ENCODE measurements at places on chromosomes 12 and 14.

GRCh38 chr14:89775151-89775550, 179.4 kb downstream of the EFCAB11 start:
- DNase-seq = no peak

DNA sequence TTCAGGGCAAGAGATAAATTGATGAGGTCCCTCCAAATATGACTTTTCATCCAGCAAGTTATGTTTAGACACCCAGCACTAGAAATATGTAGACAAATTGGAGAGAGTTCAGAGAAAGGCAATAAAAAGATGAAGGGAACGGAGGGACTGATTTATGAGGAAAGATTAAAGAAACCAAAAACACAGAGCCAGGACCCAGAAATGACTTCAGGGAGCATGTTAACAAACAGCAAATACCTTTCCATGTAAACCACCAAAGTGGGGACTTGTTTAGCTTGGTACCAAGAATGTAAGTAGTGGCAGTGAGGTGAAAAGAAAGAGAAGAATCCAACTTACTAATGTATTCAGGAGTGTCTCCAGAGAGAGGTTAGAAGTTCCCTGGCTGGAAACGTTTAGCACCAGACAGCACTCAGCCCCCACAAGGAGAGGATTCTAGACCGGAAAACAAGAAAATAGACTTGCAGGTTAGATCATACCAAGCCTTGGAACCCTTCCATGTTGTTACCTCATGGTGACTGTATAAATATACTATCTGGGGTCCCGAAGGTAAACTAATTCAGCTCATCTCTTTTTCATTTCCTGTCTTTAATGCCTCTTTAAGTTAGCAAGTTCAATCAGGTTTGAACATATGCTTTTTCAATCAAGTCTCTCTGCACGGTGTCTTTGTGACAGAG, 79.2 kb downstream of the TBC1D30 start:
- no peak for DNase-seq

DNA sequence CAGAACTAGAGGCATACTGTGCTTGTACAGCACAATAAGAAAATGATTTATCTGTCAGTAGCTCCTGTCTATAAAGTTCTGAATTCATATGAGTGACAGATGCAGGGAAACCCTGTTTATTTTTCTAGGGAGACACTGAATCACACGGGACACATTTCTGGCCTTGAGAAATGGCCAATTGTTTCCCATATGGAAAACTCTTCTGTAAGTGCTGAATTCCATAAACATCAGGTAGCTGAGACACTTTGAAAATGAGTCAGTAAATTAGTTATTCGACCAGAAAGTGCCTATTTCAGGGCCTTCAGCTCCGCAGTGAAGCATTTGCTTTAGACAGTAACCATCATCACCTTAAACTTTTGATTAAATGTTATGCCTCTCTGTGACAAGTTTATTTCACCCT, 184.4 kb downstream of the TMEM132D start:
- no peak for DNase-seq

DNA sequence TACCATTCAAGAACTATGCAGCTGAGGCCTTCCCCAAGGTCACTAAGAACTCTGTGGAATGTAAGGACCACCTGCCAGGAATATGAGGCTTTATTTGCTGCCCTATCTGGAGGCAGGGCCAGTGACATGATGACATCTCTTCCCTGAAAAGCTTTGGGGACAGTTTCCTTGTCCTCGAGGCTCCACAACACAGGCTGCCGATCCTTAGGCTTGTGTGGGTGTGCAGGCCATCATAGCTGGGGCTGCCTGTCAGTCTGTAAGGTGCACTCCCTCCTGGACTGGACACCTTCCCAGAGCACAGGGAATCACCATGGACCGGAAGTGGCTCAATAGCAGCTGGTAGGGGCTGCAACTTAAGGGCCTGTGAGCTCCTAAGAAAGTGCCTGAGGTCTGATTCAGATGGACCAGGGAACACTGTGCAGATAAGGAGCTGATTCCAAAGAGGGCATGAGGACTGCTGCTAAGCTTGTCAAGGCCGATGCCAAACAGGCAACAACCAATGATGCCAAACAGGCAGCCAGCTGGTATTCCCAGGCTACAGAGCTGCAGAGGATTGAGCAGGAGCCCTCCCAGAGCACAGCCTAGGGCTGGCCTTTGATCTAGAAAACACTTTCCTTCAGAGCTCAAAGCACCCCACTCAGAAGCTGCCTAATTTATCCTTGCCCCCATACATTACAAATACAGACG, 84.3 kb downstream of the CRACR2A start:
- DNase-seq = no peak

- no peak for DNase-seq
Measured at GRCh38 chr12:128864516-128865186, 11.4 kb downstream of the GLT1D1 start.

DNA sequence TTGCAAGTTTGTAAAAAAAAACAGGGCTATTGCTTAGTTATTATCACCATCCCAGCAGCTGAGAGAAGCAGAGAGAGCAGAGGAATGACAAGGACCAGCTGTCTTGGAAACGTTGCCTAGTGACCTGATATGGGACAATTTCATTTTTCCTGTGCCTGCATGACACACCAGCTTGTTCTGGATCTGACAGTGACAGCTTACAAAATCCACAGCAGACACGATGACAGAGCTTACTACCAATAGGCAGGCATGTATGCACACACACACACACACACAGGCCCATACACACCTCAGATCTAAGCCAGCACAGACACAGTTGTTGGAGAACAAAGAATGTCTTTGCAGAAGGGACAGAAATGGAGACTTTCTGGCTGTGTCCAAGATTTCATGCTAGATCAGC, 25.4 kb downstream of the HSPB8 start:
- DNase-seq = no peak

All from CD4-positive, alpha-beta T cell treated with Interleukin-17A for 1 hour (primary cell).